ENCODE measurements at places on chromosomes 13 and 19.

DNA sequence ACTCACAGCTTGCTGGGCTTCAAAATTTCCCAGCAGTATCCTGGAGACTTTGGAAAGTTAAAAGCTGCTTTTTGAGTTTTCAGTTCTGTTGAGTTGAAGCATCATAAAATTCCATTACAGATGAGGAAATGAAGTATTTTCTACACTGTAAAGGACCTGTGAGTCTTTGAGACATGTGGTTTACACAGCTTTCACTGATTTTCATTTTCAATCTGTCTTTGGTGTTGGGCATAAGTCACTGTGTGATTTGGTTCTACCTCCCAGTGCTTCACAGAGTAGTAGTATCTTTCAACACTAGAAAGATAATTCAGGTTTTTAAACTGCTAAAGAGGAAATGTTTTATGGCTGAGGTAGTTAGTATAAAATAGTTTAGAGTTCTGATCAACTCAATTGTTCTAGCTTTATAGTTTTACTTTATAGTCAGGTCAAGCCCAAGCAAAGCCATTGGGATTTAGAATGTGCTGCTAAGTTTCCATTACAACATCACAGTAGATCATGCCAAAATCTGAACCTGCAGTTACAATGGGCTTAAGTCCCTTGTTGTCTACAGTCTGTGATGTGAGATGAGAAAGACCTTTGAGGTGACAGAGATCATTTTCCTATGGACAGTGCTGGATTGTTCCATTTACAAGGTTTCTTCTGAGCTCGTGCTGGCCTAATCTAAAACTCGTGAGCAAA lies 161.6 kb downstream of the FLT1 start:
- no peak for DNase-seq

GRCh38 chr13:51004111-51004865 lies 94.7 kb downstream of the RNASEH2B start:
- no peak for DNase-seq

GRCh38 chr13:77514336-77514726 lies 21.2 kb upstream of the SCEL start:
- DNase-seq = no peak

GRCh38 chr13:23349161-23349897 lies 84.2 kb downstream of the SACS start:
- DNase-seq = no peak

DNA sequence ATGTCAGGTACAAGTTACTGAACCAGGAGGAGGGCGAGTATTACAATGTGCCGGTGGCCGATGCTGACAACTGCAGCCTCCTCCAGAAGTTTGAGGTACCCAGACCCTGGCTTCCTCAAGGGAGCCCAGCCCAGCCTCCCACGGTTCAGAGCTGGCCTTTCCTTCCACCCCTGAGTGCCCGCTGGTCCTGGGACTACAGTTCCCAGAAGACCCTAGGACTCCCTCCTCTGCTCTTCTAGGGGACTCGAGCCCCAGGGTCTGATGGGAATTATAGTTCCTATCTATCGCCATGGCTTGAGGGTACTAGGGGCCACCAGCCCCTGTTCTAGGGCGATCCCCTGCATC lies 11.0 kb downstream of the PRKCG start:
- no peak for DNase-seq

DNA sequence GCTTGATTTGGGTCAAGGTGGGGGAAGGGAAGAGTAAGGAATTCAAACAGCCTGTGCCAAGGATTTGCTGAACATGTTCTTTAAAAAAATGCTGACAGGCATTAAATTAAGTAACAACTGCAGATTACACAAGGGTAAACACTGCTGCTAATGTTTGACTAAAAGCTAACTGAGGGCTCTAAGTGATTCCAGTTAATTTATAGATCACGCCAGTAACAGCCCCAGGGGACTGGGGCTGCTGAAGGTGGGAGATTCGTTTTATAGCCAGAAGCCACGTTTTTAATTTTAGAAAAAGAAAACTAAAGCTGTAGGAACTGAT lies 321.7 kb downstream of the DLEU7 start:
- DNase-seq = no peak

DNA sequence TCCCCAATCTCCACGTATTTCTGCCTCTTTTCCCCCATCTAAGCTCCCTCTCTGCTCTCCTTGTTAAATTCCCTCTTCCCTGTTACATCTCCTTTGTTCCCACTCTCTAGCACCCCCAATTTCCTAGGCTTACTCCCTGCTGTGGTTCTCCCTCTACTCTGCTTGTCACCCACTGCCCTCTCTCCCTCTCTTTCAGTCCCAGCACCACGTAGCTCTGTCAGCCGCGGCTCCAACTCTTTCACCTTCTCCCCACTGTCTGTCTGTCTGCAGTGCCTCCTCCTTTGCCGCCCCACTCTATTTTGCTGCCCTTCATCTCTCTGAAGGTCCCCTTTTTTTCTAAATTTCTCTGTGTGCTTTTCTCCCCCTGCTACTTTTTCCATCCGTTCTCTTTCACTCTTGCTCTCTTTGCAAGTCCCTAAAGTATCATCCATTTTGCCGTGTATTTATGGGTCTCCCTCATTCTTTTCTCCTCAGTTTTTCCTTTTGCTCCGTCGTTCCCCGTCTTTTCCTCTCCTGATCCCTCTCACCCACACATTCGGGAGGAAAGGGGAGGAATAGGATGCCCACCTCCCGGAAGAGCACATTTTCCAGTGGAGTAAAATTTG lies 937 bp downstream of the ZNF841 start:
- DNase-seq = no peak

- no peak for DNase-seq
Observed at GRCh38 chr13:39326469-39327171, 276.4 kb downstream of the LHFPL6 start.

DNA sequence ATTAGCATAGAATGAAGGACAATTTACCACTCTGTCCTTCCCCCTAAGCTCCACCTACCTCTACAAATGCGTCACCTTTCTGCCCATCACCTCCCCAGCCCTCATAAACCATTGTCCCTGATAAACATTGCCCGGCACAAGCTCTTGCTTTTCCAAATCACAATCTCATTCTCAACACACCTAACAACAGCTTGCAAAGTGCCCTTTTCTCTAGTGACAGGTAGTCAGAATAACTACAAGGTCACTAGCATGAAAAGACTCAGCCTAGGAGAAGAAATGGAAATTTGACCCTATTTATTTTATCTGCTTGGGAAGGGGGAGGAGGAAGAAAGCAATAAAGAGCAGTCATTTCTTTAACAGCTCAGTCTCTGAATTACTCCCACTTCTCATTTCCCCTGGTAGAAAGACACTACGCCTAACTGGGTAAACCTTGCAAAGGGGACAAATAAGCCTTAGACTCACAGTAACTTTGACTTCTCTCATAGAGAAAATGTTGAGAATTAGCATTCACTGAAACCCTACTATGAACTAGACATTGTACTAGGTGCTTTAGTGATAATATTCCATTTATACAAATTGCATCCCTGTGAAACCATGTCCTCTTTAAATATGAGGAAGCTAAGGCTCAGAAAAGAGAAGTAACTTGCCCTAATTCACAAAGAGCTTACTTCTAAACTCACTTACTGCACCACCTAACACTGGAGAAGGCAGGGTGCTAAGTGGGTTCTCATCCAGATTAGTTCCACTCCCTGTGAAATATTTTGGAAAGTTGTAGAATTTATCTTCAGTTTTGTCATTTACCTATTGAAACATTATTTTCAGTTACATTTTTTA lies 116.2 kb upstream of the FNDC3A start:
- DNase-seq = no peak

DNA sequence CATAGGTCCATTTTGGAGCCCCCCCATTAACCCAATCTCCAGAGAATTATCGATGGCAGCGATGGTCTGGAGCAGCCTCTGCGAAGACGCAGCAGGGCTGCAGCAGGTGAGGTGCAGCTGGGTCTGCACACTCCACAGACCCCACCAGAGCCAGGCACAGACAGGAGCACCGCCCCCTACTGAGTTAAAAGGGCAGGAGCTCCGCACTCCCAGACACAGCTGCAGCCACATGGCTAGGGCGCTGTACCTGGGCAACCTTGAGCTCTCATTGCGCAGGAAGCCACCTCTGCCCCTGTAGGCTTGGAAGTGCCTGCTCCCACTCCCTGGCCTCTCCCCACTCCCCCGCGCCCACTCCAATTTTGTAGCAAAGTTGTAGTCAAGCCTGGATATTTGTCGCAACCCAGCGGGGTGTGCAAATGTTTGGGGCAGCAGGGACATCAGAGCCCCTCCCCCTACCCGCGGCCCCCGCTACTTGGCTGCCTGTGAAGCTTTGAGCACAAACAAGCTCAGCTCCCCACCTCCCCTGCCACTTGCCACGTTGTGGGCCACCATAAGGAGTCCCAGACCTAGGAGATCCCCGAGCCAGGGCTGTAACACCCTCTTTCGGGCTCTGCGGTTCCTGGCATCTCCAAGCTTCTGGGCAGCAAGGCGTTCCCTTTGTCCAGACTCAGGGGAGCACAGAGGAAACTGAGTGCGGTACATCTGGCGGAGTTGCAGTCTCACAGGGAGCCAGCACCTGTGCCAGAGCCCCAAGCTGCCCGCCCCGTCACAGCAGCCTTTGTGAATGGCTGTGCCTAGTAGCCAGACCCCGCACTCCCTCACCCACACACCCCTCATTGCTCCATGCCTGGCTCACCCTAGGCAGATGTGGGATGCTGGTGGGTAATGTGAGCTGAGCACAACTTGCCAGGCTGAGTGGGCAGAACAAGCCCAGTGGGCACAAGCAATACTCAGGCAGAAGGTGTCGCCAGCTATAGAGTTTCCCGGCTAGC lies 949.7 kb upstream of the SLITRK1 start:
- no peak for DNase-seq

DNA sequence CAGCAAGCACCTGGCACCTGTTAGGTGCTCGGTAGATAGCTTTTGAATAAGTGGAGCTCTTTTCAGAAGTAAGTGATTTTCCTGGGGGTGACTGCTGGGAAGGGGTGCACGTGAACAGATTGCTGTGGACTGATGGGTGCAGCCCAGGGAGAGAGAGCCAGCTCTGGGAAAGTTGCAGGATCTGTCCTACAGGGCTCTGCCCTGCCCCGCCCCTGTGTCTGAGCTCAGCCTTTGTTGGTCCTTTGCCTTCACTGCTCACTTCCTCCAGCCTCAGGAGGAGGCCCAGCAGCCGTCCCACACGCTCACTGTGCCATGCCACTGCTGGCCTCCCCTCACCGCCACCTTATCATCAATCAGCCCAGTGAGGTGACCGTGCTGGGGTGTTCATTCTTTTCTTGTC lies 33.7 kb upstream of the TEX29 start:
- no peak for DNase-seq

- no peak for DNase-seq
Observed at GRCh38 chr19:54478677-54479266, 5.7 kb upstream of the CDC42EP5 start.

- DNase-seq = no peak
Observed at GRCh38 chr19:35509018-35509652, 4.3 kb downstream of the DMKN start.

Data from stimulated activated CD4-positive, alpha-beta T cell treated with anti-CD3 and anti-CD28 coated beads, TNF-alpha, amount 100 ng/mL, for 1 hour (primary cell).